ENCODE measurements at places on chromosomes 5 and 9.

- no peak for DNase-seq
Measured at GRCh38 chr5:73158313-73158712, 14.7 kb upstream of the TMEM174 start.

DNA sequence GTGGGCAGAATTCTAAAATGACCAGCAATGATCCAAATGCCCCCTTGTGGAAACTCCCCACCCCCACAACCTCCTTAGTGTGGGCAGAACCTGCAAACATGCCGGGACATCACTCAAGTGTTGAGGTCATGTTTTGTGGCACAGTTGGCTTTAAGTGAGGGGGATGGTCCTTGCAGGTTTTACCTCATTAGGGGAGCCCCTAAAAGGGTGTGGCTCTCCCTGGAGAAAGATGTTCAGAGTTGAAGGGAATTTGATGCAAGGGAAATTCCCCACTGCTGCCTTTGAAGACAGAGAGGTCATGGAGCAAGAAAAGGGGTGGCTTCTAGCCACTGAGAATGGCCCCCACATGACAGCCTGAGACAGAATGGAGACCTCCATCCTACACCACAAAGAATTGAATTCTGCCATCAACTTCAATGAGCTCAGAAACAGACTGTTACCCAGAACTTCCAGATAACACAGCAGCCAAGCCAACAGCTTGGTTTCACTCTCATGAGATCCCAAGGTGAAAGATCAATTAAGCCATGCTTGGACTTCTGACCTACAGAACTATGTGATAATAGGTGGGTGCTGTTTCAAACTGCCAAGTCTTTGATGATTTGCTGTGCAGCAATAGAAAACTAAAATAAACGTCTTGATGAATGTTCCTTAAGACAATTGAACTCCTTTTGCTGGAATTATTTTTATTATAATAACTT, 103.4 kb downstream of the MED10 start:
- DNase-seq, result no peak

DNA sequence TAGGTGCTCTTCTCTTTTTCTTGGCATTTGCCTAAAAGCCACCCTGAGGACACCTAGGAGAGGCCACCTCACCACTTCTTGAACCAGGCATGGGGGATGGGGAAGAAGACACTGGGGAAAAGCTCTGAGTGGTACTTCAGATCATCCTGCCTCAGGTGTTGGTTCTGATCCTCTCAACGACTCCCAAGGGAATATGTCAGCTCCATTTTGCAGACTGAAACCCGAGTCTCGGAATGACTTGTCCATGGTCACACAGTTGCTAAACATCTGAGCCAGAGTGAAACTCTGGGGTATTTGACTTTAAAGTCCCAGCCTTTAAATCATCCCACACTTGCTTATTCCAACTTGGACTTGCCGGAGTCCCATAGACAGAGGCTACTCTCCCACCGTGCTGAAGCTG, 120.6 kb upstream of the GABRP start:
- DNase-seq, result no peak

DNA sequence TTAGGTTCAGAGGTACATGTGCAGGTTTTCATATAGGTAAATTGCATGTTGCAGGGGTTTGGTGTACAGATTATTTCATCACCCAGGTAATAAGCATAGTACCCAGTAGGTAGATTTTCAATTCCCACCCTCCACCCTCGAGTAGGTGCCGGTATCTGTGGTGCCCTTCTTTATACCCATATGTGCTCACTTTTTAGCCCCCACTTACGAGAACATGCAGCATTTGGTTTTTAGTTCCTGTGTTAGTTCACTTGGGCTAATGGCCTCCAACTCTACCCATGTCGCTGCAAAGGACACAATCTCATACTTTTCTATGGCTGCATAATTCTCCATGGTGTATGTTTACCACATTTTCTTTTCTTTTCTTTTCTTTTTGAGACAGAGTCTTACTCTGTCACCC, 21.2 kb downstream of the ITK start:
- no peak for DNase-seq

- no peak for DNase-seq
Measured at GRCh38 chr5:149886692-149887470, 57.7 kb downstream of the PDE6A start.

DNA sequence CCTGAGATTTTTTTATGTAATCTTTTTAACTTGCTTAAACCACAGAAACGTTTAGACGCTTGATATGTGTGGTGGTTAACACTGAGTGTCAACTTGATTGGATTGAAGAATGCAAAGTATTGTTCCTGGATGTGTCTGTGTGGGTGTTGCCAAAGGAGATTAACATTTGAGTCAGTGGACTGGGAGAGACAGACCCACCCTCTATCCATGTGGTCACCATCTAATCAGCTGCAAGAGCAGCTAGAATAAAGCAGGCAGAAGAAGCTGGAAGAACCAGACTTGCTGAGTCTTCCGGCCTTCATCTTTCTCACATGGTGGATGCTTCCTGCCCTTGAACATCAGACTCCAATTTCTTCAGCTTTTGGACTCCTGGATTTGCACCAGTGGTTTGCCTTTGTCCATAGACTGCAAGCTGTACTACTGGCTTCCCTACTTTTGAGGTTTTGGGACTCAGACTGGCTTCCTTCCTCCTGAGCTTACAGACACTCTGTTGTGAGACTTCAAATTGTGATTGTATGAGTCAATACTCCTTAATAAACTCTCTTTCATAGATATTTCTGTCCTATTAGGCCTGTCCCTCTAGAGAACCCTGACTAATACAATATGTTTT, 816.0 kb upstream of the CDH9 start:
- DNase-seq, result no peak

GRCh38 chr5:154971501-154971900, 30.6 kb downstream of the MRPL22 start:
- no peak for DNase-seq

GRCh38 chr5:124747791-124748686, 1.6 kb upstream of the ZNF608 start:
- no peak for DNase-seq

GRCh38 chr5:157160001-157160400, 6.1 kb downstream of the GARIN3 start:
- no peak for DNase-seq

DNA sequence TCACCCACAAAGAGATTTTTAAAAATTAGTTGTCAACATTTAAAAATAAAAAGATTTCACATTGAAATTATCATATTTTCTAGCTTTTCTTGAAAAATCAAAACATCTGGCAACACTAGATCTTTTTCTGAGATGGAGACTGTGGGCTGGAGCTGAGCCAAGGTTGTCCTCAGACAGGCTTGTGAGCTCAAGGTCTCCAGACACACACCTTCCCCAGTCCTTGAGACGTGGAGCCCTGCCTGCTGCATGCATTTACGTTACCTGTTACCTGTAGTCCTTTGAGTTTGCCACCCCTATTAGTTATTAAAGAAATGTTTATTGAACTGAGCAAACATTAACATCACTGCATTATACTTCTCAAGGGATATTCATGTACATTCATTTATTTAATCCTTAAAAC, 87.5 kb upstream of the TLE1 start:
- no peak for DNase-seq

DNA sequence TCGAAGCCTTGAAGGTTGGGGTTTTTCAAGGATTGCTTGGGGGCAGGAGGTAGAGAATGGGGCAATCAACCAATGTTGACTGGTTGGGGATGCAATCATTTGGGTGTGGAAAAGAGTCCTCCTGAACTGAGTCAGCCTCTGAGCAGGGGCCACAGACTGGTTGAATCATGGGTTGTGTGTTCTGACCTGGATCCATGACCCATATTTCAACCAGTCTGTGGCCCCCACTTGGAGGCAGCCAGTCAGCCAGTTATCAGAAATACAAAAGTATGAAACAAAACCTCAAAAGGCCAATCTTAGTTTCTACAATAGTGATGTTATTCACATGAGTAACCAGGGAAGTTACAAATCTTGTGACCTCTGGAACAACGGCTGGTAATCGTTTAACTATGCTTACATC, 81.4 kb upstream of the RANBP6 start:
- DNase-seq, result no peak

DNA sequence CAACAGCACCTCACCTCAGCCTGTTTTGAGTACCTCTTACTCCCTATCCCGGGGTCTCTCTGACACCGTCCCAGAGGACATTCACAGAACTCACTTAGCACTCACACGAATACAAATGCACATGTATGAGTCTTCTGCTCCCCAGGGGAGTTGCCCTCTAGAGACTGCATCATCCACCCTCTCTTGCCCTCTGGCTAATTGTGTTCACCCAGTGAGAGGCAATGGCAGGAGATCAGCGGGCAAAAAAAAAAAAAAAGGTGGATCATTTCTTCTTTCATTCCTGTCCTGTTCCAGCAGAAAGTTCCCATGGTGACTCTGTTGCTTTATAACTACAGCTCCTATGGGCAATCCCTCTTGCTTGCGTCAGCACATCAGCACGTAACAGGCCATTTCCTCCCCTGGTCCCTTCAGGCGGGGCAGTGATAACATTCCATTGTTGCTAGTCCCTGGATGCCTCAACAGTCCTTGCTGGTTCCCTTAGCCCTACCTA, 23.5 kb upstream of the SNX2 start:
- DNase-seq, result no peak

DNA sequence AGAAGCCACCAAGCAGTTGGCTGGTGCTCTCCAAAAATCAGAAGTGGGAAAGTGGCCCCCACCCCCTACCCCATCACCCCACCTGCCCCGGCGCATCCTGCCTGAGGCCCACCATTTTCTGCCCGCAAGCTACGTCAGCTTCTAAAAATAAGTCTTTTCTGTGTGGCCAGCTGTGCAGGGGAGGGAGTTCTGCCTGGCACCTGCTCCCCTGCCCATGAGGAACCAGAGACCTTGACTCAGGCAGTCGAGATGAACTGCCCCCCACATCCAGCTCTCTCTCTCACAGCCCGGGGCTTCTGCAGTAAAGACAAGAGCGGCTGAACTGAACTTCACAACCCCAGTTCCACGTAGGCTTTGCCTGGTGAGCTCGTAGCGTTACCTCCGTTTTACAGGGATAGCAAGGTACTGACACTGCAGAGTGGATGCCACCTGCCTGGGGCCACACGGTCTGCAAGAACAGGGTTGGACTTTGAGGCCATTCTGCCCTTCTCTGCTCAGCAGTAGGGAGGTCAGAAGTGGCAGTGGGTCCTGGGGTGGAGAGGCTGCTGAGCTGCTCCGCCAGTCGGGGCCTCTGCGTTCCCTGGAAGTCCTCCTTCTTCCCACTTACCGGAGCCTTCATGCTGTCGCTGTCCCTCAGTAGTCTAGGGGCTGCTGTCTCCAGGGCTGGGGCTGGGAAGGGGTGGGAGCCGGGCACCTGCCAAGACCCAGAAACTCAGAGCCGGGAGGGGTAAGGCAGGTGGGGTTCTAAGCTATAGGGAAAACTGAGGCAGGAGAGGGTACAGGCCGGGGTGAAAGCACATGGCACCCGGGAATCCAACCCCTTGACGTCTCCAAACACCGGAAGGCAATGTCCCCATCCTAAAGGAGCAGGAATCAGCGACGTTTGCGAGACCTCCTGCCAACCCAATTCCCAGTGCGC, 781 bp downstream of the ST6GALNAC4 start:
- DNase-seq, result no peak

- DNase-seq, result no peak
Measured at GRCh38 chr5:33146881-33147280, 293.9 kb upstream of the TARS1 start.

DNA sequence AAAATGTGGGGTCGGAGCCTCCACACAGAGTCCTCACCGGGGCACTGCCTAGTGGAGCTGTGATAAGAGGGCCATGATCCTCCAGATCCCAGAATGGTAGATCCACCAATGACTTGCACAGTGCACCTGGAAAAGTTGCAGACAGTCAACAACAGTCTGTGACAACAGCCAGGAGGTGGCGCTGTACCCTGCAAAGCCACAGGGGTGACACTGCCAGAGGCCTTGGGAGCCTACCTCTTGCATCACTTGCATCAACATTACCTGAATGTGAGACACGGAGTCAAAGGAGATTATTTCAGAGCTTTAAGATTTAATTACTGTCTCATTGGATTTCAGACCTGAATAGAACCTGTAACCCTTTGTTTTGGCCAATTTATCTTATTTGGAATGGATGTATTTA, 614.1 kb upstream of the CDH9 start:
- no peak for DNase-seq

DNA sequence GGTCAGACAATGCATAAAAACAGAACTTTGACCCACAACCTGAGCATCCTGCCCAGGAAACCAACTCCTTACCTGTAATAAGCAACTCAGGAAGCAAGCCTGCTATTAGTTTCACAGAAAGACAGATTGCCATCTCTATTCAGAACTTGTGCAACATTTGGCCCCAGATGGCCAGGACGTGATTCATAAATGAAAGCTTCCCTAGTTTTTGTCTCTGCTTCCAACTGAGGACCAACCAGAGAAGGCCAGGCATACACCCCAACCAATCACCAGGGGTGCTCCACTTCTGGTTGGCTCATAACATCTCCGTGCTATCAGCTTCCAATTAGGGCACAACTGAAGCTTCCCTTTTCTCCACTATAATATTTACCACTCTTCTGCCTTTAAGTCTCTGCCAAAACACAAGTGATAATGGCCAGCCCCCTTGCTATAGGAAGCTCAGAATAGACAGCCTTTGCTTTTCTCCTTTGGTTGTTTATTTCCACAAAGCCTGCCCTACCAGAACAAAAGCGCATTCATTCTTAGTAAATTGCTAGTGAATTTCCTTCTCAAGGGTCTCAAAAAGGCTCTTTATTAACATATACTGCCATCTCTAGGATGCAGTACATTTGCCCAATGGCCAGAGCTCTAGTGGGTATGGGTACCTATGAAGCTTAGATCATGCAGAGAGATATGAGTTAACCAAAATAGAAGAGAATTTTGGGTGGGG, 289.7 kb upstream of the DAP start:
- DNase-seq, result no peak

DNA sequence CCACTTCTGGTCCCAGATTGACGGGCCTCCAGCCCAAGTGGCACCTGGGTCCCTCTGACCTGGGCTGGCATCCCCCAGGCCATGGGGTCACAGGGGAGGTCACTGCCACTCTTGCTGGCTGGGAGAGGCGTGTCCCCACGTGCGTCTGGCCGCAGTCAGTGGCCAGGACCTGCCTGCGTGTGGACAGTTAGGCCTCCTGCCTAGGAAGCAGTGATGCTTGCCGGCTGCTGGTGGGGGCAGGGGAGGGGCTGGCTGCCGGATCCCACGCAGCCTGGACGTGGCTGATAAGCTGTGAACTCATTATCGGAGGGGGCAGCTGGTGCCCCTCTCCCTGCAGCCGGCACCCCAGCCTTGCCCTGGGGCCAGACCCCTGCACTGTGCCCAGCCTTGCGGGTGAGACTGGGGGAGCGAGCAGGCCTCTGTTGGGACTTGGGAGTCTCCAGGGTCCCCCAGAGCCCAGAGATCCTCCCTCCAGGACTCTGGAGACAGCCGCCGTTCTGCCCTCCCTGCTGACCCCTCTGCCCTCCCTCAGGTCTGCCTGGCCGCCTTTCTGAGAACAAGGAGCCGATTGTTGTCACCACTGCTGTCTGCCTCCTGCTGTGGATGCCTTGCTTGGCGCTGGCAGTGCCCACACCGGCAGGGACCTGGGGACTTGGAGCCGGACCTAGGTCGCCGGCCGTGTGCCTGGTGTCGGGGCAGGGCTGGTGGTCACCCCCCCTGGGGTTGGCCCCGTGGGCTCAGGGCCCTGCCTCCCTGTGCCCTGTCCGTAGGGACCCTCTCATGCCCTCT, 12.3 kb downstream of the RXRA start:
- no peak for DNase-seq

- DNase-seq, result no peak
Measured at GRCh38 chr5:110925398-110925797, 146.1 kb upstream of the TSLP start.
